ENCODE measurements at places on chromosomes 1 and 21. TPM values are rescaled to one million over a fixed set of nuclear protein-coding genes. Genes with fewer than 3 reads are reported as not detected.
A peak's percentile ranks its signal among the peaks of the same experiment; 100 is the strongest.

DNA sequence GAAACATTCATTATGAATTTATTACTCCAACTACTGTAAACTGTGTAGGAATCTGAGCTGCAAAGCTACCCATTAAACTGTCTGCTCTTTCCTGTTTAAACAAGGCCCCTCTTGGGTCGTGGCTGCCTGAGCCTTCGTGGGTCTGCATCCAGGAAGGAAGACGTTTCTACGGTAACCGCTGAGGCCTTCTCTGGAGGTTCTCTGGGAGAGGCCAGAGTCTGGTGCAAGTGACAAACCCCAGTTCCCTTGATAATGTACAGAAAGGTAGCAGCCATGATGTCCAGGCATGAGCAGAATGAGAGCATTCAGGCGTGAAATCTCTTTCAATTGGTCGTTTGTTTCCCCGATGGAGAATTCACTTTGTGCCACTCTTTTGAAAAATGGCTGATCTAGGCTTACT is 350.2 kb downstream of the PLPP3 start:
- peak; percentile 65 for DNase-seq

DNA sequence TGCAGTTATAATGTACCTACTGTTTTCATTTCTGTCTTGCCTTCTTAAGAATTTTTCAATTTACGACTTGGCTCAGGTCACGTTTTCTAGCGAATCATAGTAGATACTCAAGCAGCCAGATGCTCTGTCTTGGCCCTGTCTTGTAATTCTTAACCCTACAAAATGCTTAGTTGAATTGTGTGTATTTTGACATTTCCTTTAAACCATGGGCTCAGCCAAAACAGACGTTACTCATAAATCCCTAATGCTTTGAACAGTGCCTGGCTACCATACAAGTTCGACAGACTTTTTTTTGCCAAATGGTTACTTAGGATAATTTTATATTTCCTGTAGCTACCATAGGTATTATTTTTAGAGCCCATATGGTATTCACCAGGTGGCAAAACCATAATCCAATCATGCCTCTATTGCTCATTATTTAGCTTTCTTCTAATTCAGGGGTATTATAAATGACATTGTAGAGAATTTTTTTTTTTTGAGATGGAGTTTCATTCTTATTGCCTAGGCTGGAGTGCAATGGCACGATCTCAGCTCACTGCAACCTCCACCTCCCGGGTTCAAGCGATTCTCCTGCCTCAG is 54.3 kb downstream of the KCNK1 start:
- DNase-seq: no peak

- DNase-seq: no peak
Measured at GRCh38 chr1:53560581-53561502, 101.6 kb downstream of the DMRTB1 start.

DNA sequence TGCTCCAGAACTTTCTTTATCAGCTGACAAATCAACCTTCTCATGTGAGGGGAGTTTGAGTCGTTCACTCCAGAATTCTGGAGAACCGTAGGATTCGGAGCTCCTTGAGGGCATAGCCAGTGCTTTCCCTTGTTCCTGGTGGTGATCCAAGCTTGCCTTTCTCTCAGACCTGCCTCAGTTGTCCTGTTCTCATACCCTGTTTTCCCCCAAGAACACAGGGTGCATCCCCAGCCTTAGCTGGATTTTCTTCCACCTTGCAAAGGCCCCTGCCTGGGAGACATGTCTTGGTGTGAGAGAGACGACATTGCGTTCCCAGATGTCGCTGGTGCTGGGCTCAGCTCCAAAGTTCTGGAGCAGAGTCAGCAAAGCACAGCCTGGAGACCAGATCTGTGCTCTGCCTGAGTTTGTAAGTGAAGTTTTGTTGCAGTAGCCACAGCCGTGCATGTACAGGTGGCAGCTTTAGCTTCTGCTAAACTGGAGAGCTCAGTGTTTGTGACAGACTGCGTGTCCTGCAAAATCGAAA is 40.0 kb downstream of the ABCG1 start:
- no peak for DNase-seq

DNA sequence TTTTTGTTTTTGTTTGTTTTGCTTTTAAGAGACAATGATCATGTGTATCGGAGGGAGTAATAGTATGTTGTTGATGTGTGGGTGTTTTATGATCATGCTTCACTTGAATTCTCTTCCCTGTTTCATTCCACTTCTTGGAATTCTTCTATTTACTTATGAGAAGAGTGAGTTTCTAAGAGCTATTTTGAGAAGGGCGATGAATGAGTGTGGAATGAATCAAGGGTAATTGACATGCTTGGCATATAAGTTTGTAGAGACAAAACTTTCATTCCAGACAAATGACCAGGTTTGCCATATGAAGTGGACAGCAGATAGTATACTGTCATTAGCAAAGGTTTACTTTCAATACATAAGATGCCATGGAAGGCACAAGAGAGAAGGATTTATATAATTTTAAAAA is 42.3 kb upstream of the PDC start:
- no peak for DNase-seq

DNA sequence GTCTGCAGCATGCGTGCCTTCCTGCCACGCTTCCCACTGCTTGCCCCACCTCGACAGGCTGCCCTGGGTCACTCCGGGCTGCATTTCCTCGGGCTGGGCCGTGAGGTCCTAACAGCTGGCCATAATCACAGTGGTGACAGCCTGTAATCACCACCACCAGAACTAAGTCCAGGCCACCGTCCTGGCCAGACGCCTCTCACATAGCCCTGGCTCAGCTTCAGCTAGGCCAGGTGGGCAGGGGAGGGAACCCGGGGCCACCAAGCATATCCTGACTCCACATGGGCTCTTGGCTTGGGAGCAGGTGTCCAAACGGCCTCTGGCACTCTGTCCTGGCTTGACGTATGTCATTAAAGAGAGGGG is 229.5 kb downstream of the TRABD2B start:
- DNase-seq: no peak

Gene PPP1R15B
- 45.0 TPM for polyA plus RNA-seq

Gene TFF2
- polyA plus RNA-seq: not detected

- no peak for DNase-seq
Measured at GRCh38 chr1:1768249-1768992, 9.8 kb downstream of the NADK start.

Gene CLCA4
- polyA plus RNA-seq: 0.13 TPM

Gene MXRA8
- 151 TPM for polyA plus RNA-seq

Gene ATP1A4
- polyA plus RNA-seq: 1.6 TPM

- DNase-seq: no peak
Measured at GRCh38 chr1:75996196-75996595, 64.0 kb upstream of the ASB17 start.

GRCh38 chr1:111690306-111690617 is 48.9 kb downstream of the INKA2 start:
- peak; percentile 52 for DNase-seq

- DNase-seq: no peak
Measured at GRCh38 chr1:175649416-175649815, 94.0 kb downstream of the TNR start.

GRCh38 chr21:43717166-43717853 is 1.6 kb upstream of the PDXK start:
- DNase-seq: no peak

Gene DNALI1
- 18.0 TPM for polyA plus RNA-seq

- DNase-seq: no peak
Measured at GRCh38 chr1:41492341-41492848, 7.9 kb upstream of the EDN2 start.

DNA sequence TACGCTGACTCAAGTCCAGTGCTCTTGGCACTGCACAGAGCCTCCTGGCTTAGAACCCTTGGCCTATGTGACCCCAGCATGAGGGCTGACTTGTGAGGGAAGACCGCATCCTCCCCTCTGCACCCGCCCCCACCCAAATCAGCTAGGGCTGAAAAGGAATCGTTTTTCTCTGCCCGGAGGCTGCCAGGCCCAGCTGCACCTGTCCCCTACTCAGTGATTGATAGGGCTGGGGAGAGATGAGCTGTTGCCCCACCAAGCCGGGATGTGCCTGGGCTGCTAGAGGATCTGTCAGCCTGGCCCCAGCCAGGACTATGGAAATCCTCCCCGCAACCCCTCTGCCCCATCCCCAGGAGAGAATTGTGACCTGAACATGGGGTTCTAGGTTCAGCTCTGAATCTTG is 20.6 kb downstream of the MYOG start:
- DNase-seq: no peak

DNA sequence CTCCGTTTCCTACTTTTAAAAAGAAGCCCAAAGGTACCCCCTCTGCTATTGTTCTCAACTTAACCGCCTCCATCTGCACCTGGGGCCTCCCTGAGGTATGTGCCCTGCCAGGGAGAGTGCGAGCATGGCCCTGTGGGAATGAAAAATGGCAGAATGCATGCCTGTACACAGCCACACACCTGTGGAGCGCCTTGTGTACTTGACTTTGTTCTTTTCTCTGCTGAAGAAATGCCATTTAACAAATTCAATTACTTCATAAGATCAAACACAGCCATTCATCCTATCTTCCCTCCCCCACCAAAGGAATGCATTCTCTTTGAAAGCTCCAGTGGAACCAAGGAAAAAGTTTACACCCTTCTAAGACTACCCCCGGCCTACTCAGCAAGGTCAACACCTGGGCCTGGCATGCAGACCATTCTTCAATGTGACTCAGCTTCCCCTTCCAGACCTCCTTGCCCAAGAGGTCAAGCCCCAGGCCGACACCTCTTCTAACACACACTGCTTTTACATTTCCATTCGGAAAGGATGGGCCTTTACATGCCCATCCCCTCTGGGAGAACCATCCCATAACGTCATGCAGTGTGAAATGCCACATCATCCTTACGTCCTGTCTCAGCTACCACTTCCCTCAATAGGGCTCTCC is 123.7 kb downstream of the SMYD2 start:
- DNase-seq: no peak

DNA sequence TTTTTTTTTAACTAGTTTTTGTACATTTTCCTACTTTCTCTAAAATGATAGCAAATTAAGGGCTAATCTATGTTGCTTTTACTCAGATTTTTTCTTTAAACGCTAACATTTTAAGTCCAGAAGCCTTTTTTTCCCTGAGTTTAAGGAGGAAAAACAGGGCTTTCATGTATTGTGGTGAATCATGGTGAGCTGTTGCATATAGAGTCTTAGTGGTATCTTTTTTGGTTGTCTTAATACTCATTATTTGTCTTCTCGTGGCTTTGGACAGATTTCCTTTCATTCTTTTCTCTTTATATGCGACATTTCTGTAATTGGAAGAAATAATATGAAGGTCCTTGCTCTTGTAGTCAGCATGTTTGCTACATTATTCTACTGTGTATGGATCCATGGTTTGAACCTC is 1015.6 kb downstream of the PLA2G4A start:
- no peak for DNase-seq

Gene GOLT1A
- polyA plus RNA-seq: 4.7 TPM

GRCh38 chr1:96934282-96934681 is 212.7 kb downstream of the PTBP2 start:
- no peak for DNase-seq

GRCh38 chr1:63827411-63828321 is 53.8 kb downstream of the ROR1 start:
- no peak for DNase-seq

DNA sequence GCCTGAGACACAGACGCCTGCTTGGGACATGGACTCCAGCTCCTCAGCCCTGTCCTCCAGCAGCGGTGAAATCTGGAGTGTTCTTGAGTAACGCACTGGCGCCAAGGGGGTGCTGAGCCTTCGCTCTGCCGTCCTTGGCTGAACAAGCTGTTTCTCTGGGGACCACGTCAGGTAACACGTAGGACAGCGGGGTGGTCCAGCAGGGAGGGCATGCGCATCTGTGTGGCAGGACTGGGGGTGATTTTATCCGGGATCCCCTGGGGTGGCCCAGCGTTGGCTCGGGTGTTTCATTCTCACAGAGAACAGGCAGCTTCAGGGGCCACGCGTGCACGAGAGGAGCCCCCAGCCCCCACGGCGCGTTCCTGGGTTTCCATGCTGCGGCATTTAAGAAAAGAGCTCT is 61.2 kb downstream of the AGPAT3 start:
- DNase-seq: no peak

- DNase-seq: no peak
Measured at GRCh38 chr1:103267893-103268292, 159.6 kb upstream of the COL11A1 start.

- DNase-seq: no peak
Measured at GRCh38 chr1:61160526-61160925, 78.2 kb downstream of the NFIA start.

- DNase-seq: no peak
Measured at GRCh38 chr1:7265771-7266371, 480.6 kb downstream of the CAMTA1 start.

DNA sequence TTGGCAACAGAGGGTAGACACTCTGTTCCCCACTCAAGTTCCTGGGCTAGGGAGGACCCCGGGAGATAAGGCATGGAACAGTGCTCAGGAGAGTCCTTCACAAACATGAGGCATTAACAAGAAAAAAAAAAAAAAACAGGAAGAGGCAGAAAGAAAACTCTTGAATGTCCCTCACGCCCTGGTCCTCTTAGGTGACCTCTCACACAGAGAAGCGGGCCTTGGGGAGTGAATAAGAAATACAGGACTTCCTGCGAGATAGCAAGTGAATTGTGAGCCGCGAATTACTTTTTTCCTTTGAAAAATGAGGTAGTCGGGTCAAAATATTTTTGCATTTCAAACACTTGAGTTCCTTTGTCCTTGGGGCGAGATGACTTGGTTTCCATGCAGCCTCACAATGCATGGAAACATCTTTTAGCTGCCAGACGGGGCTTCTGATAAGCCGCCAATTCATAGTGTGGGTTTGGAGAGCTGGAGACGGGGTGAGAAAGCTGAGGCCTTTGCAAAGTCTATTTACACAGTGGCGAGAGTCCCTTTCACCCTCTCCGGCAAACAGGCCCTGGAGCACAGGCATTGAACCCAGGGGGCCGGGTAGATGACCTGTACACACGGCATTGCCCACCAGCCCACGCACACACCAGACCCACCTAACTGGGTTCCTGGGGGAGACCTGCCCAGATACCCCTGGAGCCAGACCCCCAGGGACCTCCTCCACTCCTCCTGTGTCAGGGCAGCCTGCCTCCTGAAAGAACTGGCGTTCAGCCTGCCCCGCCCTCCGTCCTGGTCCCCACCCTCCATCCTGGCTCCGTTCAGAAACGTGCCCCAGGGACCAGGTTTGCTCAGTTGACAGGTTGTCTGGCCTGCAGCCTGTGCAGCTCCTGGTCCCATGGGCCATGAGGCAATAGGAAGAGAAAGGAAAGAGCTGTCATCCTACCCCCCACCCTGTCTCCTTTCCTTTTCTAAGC is 192.3 kb downstream of the PRDM16 start:
- DNase-seq: no peak

DNA sequence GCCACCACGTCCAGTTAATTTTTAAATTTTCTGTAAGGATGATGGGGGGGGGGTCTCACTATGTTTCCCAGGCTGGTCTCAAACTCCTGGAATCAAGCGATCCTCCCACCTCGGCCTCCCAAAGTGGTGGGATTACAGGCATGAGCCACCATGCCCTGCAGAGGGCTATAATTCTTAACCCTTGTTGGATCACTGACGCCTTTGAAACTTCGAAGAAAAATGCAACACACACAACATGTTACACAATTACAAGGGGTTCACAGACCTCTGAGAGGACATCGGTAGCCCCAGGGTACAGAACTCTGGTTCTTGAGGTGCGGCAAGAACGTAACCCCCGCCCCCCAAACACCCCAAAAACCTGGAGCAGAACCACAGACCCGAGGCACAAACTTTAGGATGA is 8.4 kb upstream of the LUZP1 start:
- no peak for DNase-seq

Gene HSPA6
- 0.33 TPM for polyA plus RNA-seq

Measured in left renal pelvis (tissue), 4 donors.